ENCODE measurements at places on chromosomes 13 and 19.
A peak's percentile ranks its signal among the peaks of the same experiment; 100 is the strongest.

GRCh38 chr19:38736413-38737280 is 7.6 kb downstream of the CAPN12 start:
- H3K27ac ChIP-seq = no peak overlapping the region
- H3K27me3 ChIP-seq = no peaks in the 10 kb centered on the region
- H3K36me3 ChIP-seq = no peaks in the 10 kb centered on the region
- peaks cover 4% of the 10 kb centered on the region for H3K4me1 ChIP-seq

GRCh38 chr13:112750570-112750969 is 60.7 kb downstream of the ATP11A start:
- H3K4me1 ChIP-seq = no peaks in the 10 kb centered on the region
- no peaks in the 10 kb centered on the region for H3K27me3 ChIP-seq
- H3K36me3 ChIP-seq = no peaks in the 10 kb centered on the region
- no peak for DNase-seq
- no peak overlapping the region for H3K27ac ChIP-seq
- no peak overlapping the region for H3K4me3 ChIP-seq

DNA sequence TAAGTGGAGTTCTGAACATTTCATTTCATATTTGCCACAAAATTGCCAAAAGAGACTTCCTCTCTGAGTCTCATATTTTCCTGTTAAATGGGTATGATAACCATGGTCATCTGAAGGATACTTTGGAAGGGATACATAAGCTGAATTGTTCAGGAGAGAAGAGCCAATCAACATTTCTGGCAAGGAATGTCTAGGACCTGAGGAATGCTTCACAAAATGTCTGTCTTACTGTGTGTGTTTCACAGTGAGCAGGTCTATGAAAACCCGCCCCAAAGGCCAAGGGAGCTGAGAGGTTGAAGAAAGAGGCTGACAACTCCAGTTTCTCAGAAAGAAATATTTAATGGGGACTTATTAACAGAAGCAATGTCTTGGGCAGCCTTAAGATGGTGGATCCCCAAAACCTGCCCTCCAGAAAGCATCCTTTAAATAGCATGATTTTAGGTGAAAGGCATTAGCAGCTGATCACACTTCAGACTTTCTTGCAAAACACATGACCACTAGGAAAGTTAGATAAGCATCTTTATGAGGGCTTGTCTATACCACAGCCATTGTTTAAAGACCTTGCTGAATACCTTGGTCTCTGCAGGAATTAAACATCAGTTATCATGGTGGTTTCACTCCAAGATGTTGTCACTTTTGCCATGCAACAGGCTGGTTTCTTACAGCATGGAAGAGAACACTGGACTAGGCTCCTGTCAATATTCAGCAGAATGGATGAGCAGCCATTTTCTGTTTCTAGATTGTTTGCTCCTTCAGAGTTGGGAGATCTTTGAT is 78.9 kb downstream of the TNFSF11 start:
- H3K4me1 ChIP-seq = no peaks in the 10 kb centered on the region
- DNase-seq = no peak
- peaks cover 7% of the 10 kb centered on the region for H3K27me3 ChIP-seq
- no peak overlapping the region for H3K27ac ChIP-seq
- H3K36me3 ChIP-seq = no peaks in the 10 kb centered on the region

- no peak overlapping the region for H3K27ac ChIP-seq
- H3K36me3 ChIP-seq = no peaks in the 10 kb centered on the region
- DNase-seq = no peak
- no peak overlapping the region for H3K4me3 ChIP-seq
- H3K4me1 ChIP-seq = no peaks in the 10 kb centered on the region
- peaks cover 5% of the 10 kb centered on the region for H3K27me3 ChIP-seq
Observed at GRCh38 chr19:35421362-35421761, 26.7 kb upstream of the FFAR2 start.

- peak overlapping the region; percentile 62 for H3K4me3 ChIP-seq
- peak; percentile 65 for DNase-seq
- peaks cover 15% of the 10 kb centered on the region for H3K4me1 ChIP-seq
- H3K27me3 ChIP-seq = no peaks in the 10 kb centered on the region
- H3K36me3 ChIP-seq = peaks cover 23% of the 10 kb centered on the region
- peak overlapping the region; percentile 92 for H3K27ac ChIP-seq
Observed at GRCh38 chr19:4456476-4456842, 1.1 kb downstream of the UBXN6 start.

GRCh38 chr19:13640611-13641010 is 123.7 kb upstream of the MRI1 start:
- H3K4me3 ChIP-seq = no peak overlapping the region
- H3K36me3 ChIP-seq = no peaks in the 10 kb centered on the region
- no peaks in the 10 kb centered on the region for H3K27me3 ChIP-seq
- DNase-seq = no peak

DNA sequence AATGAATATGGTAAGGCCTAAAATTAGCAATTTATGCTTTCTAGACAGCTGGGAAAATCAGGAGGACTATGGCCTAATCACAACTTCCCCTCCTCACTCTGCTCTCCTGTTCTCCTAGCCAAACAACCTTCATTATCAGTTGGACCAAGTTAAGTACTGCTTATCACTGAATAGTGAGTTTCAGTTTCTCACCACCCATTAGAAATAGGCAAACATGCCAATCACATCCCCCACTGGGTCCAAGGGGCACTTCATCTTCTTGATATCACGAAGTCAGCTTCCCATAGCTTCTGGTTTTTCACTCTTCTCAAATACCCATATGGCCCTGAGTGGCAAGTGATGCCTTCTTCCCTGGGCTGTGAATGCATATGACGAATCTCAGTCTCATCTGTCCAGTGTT is 689.6 kb downstream of the SLITRK5 start:
- no peak overlapping the region for H3K4me3 ChIP-seq
- no peak for DNase-seq
- H3K36me3 ChIP-seq = no peaks in the 10 kb centered on the region
- no peaks in the 10 kb centered on the region for H3K27me3 ChIP-seq

DNA sequence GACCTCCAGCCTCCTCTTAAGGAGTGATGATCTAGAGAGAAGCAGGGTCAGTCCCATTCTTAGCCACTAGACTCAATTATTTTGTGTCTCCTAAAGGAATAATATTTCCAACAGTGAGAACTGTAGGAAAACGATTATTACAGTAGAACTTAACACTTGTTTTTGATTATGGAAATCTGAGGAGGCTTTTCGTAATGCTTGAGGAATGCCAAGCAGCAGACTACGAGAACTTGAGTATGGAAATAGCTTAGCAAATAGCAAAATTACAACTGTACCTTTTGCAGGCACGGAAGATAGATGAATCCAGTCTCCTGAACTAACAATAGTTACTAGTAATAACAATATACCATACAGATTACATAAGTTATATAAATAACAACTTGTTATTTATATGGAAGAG is 12.2 kb downstream of the BRD4 start:
- DNase-seq = peak; percentile 71
- H3K4me3 ChIP-seq = no peak overlapping the region
- H3K4me1 ChIP-seq = peaks cover 55% of the 10 kb centered on the region
- H3K27me3 ChIP-seq = no peaks in the 10 kb centered on the region

DNA sequence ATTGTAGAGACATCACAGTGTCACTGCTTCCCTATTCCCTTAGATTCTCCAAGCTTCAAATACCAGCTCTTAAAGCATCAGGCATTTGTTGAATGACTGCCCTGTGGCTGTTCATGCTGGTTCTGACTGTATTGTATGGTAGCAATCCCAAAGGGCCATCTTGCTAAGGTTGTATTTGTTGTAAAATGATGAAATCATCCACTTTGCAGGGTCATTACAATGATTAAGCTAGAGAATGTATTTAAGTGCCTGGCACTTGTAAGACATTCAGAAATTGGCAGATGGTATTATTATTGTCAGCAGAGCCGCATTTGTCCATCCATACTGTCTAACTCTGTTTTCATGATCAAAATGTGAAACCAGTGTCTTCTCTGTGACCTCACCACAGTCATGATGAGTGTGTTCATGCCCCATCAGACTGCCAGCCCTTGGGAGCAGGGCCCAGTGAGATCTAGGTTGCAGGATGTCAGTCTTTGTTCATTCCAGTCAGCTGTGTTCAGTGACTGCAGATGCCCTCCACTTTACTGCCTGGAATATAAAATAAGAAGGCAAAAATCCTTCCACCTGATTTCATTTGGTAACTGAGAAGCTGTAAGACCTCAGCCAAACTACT is 86.1 kb downstream of the DHRS12 start:
- no peaks in the 10 kb centered on the region for H3K36me3 ChIP-seq
- DNase-seq = no peak
- peaks cover 2% of the 10 kb centered on the region for H3K4me1 ChIP-seq
- no peaks in the 10 kb centered on the region for H3K27me3 ChIP-seq
- H3K27ac ChIP-seq = no peak overlapping the region
- H3K4me3 ChIP-seq = no peak overlapping the region

DNA sequence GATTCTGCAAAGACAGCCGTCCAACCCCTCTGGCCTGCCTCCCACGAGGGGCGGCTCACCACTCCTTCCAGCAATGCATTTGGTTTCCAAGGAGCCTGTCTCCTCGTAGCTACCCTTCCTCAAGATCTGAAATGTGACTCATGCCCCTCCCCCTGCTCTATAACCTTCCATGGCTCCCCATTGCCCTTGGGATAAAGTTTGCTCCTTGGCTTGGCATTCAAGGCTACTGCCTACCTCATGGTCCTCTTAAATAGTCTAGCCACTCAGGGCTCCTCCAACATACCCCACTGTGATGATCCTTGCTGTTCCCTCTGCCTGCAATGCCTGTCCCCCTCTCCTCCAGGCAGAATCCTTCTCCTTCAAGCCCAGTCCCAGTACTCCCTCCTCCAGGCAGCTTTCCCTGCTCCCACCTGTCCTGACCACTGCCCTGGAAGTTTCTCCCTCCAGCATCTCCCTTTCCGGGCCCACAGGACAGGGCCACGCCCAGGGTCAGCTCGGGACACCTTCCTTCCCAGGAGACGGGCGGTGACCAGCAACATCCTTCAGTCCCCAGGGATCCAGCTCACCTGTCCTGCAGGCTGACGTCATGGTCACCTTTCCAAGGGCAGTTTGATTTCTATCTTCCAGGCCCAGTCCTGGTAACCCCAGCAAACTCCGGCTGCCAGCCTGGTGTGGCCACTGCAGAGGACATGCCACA is 19.2 kb upstream of the SEMA6B start:
- DNase-seq = no peak
- H3K4me1 ChIP-seq = peaks cover 9% of the 10 kb centered on the region
- no peaks in the 10 kb centered on the region for H3K36me3 ChIP-seq

- H3K27me3 ChIP-seq = no peaks in the 10 kb centered on the region
- no peak for DNase-seq
- peak overlapping the region; percentile 99 for H3K27ac ChIP-seq
- peaks cover 41% of the 10 kb centered on the region for H3K36me3 ChIP-seq
- H3K4me3 ChIP-seq = peak overlapping the region; percentile 92
Observed at GRCh38 chr19:41222240-41222639, 3.2 kb downstream of the AXL start.

DNA sequence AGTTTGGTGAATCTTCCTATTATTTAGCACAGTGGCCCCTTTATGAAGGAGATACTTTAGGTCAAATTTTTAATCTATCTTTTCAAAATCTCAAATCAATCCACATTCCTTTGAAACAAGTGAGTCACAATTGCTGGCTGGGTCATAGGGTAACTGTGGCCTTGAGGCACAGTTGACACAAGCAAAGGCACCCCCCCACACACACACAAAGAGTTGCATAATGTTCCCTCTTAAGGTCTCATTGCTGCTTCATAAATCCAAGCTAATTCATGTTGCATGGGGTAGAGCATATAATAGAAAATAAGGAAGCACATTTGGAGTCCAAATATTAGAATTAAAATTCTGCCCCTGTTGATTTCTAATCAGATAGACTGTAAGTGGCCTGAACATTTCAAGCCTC is 171.5 kb downstream of the DLEU7 start:
- no peaks in the 10 kb centered on the region for H3K4me1 ChIP-seq
- no peaks in the 10 kb centered on the region for H3K36me3 ChIP-seq
- no peak overlapping the region for H3K27ac ChIP-seq
- peaks cover 6% of the 10 kb centered on the region for H3K27me3 ChIP-seq

DNA sequence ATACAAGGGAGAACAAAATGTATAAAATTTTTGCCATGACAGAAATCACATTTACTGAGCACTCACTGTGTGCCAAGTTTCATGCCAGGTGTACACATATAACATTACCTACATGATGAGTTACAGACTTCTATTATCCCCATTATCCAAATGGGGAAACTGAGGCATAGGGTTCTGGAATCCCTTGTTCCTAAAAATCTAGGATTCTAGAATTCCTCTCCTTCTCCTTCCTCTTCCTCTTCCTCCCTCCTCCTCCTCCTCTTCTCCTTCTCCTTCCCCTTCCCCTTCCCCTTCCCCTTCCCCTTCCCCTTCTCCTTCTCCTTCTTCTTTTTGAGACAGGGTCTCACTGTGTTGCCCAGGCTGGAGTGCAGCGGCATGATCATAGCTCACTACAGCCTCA is 14.2 kb upstream of the BCL3 start:
- no peaks in the 10 kb centered on the region for H3K36me3 ChIP-seq
- H3K4me1 ChIP-seq = no peaks in the 10 kb centered on the region
- H3K27ac ChIP-seq = no peak overlapping the region
- H3K4me3 ChIP-seq = no peak overlapping the region
- DNase-seq = no peak
- no peaks in the 10 kb centered on the region for H3K27me3 ChIP-seq
